Chondrocyte (in vitro differentiated cells): ENCODE measurements at places on chromosomes 5 and 9. TPM values are rescaled to one million over a fixed set of nuclear protein-coding genes. Genes with fewer than 3 reads are reported as not detected.

Gene ALDH1A1
- 0.27 TPM in 1 of 3 replicates, not detected in the others for total RNA-seq

Gene SLC27A6
- 0.27 to 0.62 TPM in 2 of 3 replicates, not detected in the other for total RNA-seq

Gene GCNT4
- 0.65 to 2.6 TPM (median 2.6 TPM) in 3 replicates for total RNA-seq

GRCh38 chr9:137534256-137535119 is 15.7 kb downstream of the PNPLA7 start:
- peaks cover 8% of the 10 kb centered on the region for H3K4me1 ChIP-seq
- no peak overlapping the region for H3K4me3 ChIP-seq
- H3K27ac ChIP-seq, result peak overlapping the region; percentile 23
- no peak for DNase-seq
- H3K27me3 ChIP-seq, result no peaks in the 10 kb centered on the region

DNA sequence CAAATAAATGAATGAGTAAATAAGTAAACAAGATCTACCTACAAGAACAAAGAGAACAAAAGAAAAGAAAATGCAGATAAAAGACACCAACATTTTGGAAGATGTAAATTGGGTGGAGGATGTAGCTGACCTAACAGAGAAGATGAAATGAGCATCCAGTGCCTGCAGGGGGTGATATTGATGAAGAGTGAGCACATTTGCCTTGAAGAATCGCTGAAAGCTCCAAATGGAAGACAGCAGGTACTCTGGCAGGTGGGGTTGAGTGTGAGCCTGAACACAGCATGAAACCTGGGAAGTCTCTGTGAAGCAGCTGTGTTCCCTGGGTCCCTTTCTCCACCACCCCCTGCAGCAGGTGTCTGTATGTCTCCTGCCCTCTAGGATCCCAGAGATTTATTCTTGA is 125.6 kb downstream of the NXNL2 start:
- no peaks in the 10 kb centered on the region for H3K36me3 ChIP-seq
- no peak overlapping the region for H3K4me3 ChIP-seq
- no peak overlapping the region for H3K27ac ChIP-seq
- DNase-seq, result no peak

DNA sequence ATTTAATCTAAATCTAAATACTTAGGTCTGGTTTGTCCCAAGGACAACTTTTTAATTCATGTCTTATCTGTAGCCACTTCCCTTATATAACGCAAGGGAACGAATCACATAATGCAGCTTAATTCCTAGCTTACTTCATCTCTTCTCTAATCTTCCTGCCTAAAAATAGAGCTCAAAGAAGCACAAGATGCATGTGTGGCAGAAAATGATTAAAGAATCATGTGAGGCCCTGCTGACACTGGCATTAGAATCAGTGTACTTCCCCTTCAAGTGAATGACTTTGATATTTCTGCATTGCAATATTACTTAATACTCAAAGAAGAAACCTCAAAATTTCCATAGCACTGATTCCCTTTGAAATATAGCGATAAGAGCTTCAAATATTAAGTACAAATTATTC is 317.9 kb upstream of the FTMT start:
- no peak overlapping the region for H3K27ac ChIP-seq
- H3K4me3 ChIP-seq, result no peak overlapping the region
- no peaks in the 10 kb centered on the region for H3K4me1 ChIP-seq
- H3K36me3 ChIP-seq, result no peaks in the 10 kb centered on the region
- peaks cover 14% of the 10 kb centered on the region for H3K27me3 ChIP-seq
- no peak for DNase-seq

Gene ZNF883
- total RNA-seq, result 3.3 to 5.8 TPM (median 4.5 TPM) in 3 replicates

Gene UAP1L1
- 26.1 to 44.0 TPM (median 41.7 TPM) in 3 replicates for total RNA-seq

DNA sequence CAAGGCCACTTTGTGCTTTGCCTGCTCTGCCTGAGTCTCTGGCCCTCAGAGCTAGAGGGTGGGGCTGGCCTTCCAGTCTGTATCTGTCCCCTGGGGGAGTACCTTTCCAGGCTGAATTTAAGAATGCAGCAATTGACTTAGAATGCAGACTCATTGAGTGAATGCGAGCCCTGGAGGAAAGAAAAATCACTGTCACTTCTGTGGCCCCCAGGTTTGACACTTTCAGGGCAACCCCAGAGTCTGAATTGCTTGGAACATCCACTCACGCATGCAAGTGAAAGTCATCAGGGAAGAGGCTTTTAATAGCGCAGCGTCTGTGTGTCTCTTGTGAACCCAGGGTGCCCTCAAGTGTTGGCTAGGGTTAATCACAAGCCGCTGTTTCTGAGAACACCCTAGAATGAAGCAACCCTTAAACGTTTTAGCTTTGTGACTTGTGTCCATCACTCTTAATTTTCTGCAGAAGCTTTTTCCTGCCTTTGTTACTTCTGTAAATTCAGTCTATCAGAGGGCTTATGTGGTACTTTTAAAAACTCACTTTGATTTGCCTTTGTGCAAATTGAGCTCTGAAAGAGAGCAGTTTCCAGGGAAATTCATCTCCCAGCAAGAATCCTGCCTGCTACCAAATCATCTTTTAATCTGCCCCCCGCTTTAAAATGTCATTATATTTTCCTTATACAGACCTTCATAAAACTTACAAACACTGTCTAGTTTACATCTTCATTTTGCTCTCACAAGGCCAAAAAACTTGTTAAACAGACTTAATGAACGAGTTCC is 146.8 kb upstream of the IQGAP2 start:
- DNase-seq, result no peak
- peaks cover 10% of the 10 kb centered on the region for H3K27me3 ChIP-seq
- no peak overlapping the region for H3K4me3 ChIP-seq
- no peaks in the 10 kb centered on the region for H3K36me3 ChIP-seq
- no peak overlapping the region for H3K27ac ChIP-seq

GRCh38 chr9:126839301-126839700 is 21.1 kb upstream of the ZBTB34 start:
- no peak for DNase-seq
- H3K27ac ChIP-seq, result no peak overlapping the region
- H3K4me1 ChIP-seq, result peaks cover 24% of the 10 kb centered on the region
- peaks cover 8% of the 10 kb centered on the region for H3K36me3 ChIP-seq

GRCh38 chr5:77957516-77957915 is 181.4 kb upstream of the TBCA start:
- H3K27me3 ChIP-seq, result peaks cover 17% of the 10 kb centered on the region
- H3K36me3 ChIP-seq, result no peaks in the 10 kb centered on the region
- DNase-seq, result no peak
- H3K27ac ChIP-seq, result no peak overlapping the region

- peaks cover 63% of the 10 kb centered on the region for H3K4me1 ChIP-seq
- H3K4me3 ChIP-seq, result no peak overlapping the region
- H3K27me3 ChIP-seq, result no peaks in the 10 kb centered on the region
- DNase-seq, result no peak
Measured at GRCh38 chr5:74539986-74540385, 100.5 kb downstream of the ENC1 start.

Gene OBP2B
- total RNA-seq, result not detected in 3 replicates

Gene PDGFRB
- 331 to 532 TPM (median 499 TPM) in 3 replicates for total RNA-seq

Gene CCL27
- total RNA-seq, result not detected in 3 replicates

DNA sequence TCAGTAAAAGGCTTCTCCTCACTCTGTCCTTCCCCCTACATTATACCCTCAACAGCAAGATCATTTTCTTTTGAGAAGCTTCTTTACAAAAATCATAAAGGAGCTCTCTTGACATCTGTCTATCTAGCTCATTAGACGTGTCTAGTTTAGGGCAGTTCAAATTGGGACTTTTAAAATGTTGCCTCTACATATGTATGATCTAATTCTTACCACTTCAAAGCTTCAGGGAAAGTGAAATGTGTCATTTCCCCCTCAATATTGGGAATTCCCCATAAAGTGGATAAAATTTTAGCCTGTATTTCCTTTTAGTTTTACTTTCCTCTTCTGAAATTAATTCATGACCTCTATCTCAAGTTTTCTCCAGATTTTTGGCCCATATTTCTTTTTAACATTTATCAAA is 323.7 kb downstream of the ARRDC3 start:
- DNase-seq, result no peak
- H3K4me1 ChIP-seq, result peaks cover 12% of the 10 kb centered on the region
- no peaks in the 10 kb centered on the region for H3K36me3 ChIP-seq
- H3K27me3 ChIP-seq, result peaks cover 3% of the 10 kb centered on the region

Gene ORM2
- total RNA-seq, result not detected in 3 replicates

GRCh38 chr9:4689021-4689420 is 9.7 kb downstream of the CDC37L1 start:
- H3K4me3 ChIP-seq, result no peak overlapping the region
- H3K36me3 ChIP-seq, result peaks cover 12% of the 10 kb centered on the region
- no peak overlapping the region for H3K27ac ChIP-seq
- DNase-seq, result no peak

DNA sequence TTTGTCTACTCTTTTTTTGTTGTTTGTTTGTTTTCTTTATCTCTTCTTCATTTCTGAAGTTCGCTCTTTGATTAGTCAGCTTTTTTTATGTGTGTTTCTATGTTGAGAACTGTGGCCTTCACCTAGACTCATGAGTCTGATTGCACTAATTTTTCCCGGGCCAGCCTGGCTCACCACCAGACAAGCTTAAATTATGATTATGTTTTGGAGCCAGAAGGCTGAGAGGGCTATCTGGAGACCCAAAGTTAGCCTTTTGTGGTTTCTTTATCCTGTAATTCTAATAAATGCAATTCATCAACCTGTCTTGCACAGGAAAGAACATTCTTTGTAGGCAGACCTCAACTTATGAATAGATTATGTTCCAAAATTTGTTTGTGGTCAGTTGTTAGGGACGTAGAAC is 20.8 kb upstream of the ACTBL2 start:
- H3K36me3 ChIP-seq, result no peaks in the 10 kb centered on the region
- peak overlapping the region; percentile 10 for H3K27ac ChIP-seq
- peaks cover 29% of the 10 kb centered on the region for H3K4me1 ChIP-seq
- no peak overlapping the region for H3K4me3 ChIP-seq
- H3K27me3 ChIP-seq, result no peaks in the 10 kb centered on the region

DNA sequence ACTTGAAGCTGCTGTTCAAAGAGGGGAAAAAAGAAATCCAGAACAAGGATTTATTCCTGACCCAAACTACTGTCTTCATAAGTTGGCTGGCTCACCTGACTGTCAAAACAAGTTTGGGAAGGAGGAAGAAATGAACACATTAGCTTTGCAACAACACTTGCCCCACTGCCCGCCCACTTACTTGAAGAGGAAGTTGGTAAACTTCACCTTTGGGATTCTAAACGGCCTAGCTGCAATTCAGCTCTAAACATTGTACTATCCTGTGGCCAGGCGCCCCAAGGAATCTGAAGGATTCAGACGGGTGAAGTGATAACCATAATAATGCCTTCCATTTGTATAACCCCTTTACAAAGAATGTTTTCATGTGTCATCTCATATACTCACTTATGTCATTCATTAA is 199.4 kb downstream of the ARRDC3 start:
- no peak overlapping the region for H3K4me3 ChIP-seq
- no peak for DNase-seq
- peaks cover 7% of the 10 kb centered on the region for H3K4me1 ChIP-seq
- H3K36me3 ChIP-seq, result no peaks in the 10 kb centered on the region
- H3K27me3 ChIP-seq, result no peaks in the 10 kb centered on the region

GRCh38 chr5:52727020-52727419 is 60.7 kb upstream of the ITGA1 start:
- peak overlapping the region; percentile 19 for H3K4me3 ChIP-seq
- no peak for DNase-seq
- H3K27ac ChIP-seq, result peak overlapping the region; percentile 92
- H3K36me3 ChIP-seq, result no peaks in the 10 kb centered on the region

DNA sequence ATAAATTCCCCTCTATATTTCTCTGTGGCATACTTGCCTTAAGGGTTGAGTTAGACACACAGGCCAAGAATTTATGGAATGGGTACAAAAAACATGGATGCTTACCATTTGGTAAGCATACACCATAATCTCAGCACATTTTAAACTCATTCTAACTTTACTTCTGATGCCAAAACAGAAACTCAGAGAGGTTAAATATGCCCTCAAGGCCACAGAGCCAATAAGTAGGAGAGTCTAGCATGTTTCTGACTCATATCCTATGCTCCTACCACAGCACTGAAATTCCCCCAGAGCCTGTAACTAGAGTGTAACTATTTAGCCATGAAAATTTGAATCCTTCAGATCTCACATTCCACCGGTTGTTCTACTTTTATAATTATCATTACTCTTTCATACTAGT is 559.7 kb downstream of the ACTL7B start:
- peaks cover 29% of the 10 kb centered on the region for H3K4me1 ChIP-seq
- peak overlapping the region; percentile 34 for H3K27ac ChIP-seq
- H3K36me3 ChIP-seq, result no peaks in the 10 kb centered on the region
- peaks cover 1% of the 10 kb centered on the region for H3K27me3 ChIP-seq

DNA sequence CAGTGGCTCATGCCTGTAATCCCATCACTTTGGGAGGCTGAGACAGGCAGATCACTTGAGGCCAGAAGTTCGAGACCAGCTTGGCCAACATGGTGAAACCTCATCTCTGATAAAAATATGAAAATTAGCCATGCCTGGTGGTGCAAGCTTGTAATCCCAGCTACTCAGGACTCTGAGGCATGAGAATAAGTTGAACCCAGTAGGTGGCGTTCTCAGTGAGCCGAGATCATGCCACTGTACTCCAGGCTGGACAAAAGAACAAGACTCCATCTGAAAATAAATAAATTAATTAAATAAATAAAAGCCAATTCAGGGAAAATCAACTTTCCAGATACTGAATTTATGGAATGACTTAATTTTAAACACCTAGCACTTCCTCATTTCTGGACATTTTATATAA is 1722.1 kb downstream of the MAT2B start:
- H3K4me3 ChIP-seq, result no peak overlapping the region
- H3K27ac ChIP-seq, result no peak overlapping the region
- H3K4me1 ChIP-seq, result no peaks in the 10 kb centered on the region
- no peaks in the 10 kb centered on the region for H3K27me3 ChIP-seq
- H3K36me3 ChIP-seq, result no peaks in the 10 kb centered on the region

Gene PCDHGA1
- 0.10 to 0.23 TPM (median 0.15 TPM) in 3 replicates for total RNA-seq

DNA sequence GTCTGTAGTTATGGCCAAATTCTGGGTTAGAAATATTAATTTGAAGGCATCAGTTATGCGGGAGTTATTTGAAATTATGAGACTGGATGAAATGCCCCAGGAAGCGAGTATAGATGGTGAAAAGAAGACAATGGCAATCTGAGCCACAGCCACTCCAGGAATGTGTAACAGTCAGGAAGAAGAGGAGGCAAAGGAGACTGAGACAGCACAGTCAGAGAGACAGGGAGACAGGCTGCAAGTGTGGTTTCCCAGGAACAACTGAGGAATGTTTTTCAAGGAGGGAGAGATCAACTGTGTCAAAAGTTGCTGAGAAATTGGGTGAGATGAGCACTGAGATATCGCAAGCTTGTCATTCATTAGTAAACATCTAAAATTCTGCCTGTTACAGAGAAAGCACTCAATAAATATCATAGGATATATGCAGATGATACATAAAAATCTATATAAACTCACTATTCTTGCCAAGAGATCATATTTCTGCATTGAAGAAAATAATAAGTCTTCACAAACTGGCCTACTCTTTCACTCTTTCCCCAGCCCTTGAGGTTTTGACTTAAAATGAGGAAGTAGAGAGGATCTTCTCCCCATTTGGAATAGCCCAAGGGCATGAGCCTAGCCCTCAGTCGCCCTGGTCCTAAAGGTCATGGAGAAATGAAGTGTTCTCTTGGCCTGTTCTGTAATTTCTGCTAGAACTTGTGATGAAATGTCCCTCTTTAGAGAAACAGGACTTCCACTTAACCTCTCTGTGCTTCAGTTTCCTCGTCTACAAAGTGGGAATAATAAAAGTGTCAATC is 48.5 kb upstream of the RLN1 start:
- no peak for DNase-seq
- peaks cover 3% of the 10 kb centered on the region for H3K36me3 ChIP-seq
- H3K27ac ChIP-seq, result peak overlapping the region; percentile 9
- no peak overlapping the region for H3K4me3 ChIP-seq
- peaks cover 25% of the 10 kb centered on the region for H3K4me1 ChIP-seq

GRCh38 chr9:124342776-124343485 is 72.3 kb downstream of the PSMB7 start:
- H3K27ac ChIP-seq, result peak overlapping the region; percentile 96
- H3K36me3 ChIP-seq, result peaks cover 22% of the 10 kb centered on the region
- peak overlapping the region; percentile 32 for H3K4me3 ChIP-seq
- DNase-seq, result peak; percentile 95
- no peaks in the 10 kb centered on the region for H3K27me3 ChIP-seq

Gene SPINK6
- total RNA-seq, result not detected in 3 replicates

Gene CORO2A
- total RNA-seq, result 10.1 to 17.4 TPM (median 10.2 TPM) in 3 replicates
